ENCODE measurements at places on chromosomes 7 and 10. TPM values are rescaled to one million over a fixed set of nuclear protein-coding genes. Genes with fewer than 3 reads are reported as not detected.

Gene AS3MT
- 1.0 TPM for total RNA-seq

Gene NANOS1
- total RNA-seq, result 6.0 TPM

Gene SLC26A5
- not detected for total RNA-seq

Gene ABCB1
- not detected for total RNA-seq

Gene CPA2
- not detected for total RNA-seq

Gene GDF2
- total RNA-seq, result not detected

Gene MIOS
- 19.8 TPM for total RNA-seq

Gene CC2D2B
- not detected for total RNA-seq

Gene PAX4
- not detected for total RNA-seq

Gene HMX2
- not detected for total RNA-seq

Gene ENTPD1
- total RNA-seq, result not detected

Gene KAZALD1
- total RNA-seq, result 16.7 TPM

Gene NPTX2
- 0.51 TPM for total RNA-seq

Gene KCNIP2
- total RNA-seq, result not detected

Gene TMEM273
- not detected for total RNA-seq

Gene PALS2
- total RNA-seq, result 13.5 TPM

Gene PTPN20
- 1.0 TPM for total RNA-seq

Gene ABCB4
- total RNA-seq, result not detected

Gene PODXL
- 4.3 TPM for total RNA-seq

Gene ZNRF2
- total RNA-seq, result 4.0 TPM

Gene ACHE
- total RNA-seq, result 0.35 TPM

Gene AGMO
- total RNA-seq, result 0.26 TPM

Gene SFRP4
- total RNA-seq, result 2.6 TPM

Gene SPDYE6
- total RNA-seq, result not detected

Gene CRPPA
- total RNA-seq, result 0.94 TPM

Gene GRID2IP
- total RNA-seq, result 0.09 TPM

Gene DBF4
- 2.5 TPM for total RNA-seq

Gene MSMB
- total RNA-seq, result not detected

Gene BET1
- 22.3 TPM for total RNA-seq

Gene HDAC9
- 2.4 TPM for total RNA-seq

Gene ATOH7
- not detected for total RNA-seq

Gene IDI2
- total RNA-seq, result not detected

Gene SPDYE1
- not detected for total RNA-seq

Gene SH2D4B
- not detected for total RNA-seq

Gene IL15RA
- total RNA-seq, result 12.5 TPM

Data from pericardium fibroblast (primary cell).